NCI-H2081 treated with DMSO at 0.1 percent for 48 hours (cell line): ENCODE measurements at places on chromosomes 5 and 9.

- DNase-seq: no peak
These were observed 6.4 kb upstream of the ST6GALNAC6 start for GRCh38 chr9:127905788-127906191.

DNA sequence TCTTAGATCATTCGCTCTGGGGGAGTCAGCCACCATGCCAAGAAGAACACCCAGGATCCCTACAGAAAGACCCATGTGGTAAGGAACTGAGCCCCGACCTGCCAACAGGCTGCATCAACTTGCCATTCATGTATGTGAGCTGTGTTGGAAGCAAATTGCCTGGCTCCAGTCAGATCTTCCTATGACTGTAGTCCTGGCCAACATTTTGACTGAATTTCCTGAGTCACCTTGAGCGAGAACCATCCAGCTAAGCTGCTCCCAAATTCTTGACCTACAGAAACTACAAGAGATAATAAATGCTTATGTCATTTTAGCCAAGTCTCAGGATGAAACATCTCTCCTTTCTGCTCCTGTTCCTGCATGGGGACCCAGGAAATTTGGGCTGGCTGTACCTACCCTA, 40.0 kb upstream of the SLC44A1 start:
- no peak for DNase-seq

- DNase-seq: no peak
These were observed 350.2 kb downstream of the KIAA0825 start for GRCh38 chr5:94268226-94268625.

GRCh38 chr9:19465586-19466279, 56.9 kb downstream of the ACER2 start:
- no peak for DNase-seq

DNA sequence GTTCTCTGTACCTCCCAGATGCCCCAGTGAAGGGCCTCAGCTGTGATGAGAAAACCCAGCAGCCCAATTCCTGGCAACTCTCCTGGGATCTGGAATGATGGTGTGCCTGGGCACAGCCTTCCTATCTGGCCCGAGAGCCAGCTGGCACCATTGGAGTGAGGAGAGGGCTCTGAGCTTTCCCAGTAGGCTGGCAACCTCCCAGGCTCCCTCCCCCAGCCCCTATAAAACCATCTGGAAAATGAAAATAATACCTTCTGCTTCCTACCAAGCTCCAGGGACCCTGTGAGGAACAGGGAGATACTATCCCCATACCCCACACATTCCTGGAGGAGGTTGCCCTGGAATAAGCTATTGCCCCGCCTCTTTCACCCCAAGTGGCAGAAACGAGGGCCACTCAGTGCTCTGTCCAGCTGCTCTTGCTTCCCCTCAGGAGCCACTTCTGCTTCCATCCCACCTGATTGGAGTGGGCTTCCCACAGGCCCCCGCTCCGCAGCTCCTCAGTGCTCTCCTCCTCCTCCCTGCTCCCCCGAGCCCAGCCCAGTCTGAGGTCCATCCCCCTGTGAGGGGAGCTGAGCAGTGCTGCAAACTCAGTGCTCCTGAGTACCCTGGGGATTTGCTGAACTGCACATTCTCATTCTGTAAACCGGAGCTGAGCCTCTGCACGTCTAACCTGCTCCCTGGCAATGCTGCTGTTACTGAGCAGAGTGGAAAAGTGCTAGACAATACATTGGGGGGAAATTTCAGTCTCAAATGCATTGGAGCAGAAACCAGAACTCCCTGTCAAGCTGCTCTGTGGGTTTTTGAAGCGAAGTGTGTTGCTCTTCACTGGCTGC, 74.7 kb downstream of the THBS4 start:
- no peak for DNase-seq

DNA sequence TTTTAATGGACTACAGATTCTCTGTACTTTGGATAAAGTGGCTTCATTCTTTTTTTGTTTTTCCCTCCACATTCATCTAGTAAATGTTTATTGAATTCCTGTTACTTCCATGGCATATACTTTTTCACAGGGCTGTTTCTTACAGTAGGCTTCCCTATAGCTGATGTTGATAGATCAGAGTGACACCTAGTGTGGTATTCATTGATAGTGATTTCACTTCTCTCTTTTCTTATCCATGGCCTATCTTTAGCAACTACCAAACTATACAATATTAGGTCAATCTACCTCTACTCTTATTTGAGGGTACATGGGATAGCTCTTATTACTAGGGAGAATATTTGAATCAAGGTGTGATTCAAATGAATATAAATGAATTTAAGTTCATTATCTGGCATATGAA, 35.8 kb downstream of the FSD1L start:
- no peak for DNase-seq

DNA sequence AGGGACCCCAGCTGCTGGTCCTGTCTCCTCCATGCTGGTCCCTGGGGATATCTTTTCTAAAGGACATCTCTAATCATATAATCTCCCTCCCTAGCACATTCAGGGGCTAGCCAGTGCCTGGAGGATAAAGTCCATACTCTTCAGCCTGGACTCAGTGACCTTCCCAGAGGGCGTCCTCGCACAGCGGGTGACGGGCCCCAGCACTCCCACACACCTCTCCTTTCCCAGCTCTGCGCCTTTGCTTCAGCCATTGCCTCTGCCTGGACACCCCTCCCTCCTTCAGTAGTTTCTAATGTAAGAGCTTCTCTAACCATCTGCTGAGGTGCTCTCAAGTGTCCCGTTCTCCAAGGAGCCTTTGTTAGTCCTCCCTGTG, 15.2 kb upstream of the TNIP1 start:
- DNase-seq: no peak

DNA sequence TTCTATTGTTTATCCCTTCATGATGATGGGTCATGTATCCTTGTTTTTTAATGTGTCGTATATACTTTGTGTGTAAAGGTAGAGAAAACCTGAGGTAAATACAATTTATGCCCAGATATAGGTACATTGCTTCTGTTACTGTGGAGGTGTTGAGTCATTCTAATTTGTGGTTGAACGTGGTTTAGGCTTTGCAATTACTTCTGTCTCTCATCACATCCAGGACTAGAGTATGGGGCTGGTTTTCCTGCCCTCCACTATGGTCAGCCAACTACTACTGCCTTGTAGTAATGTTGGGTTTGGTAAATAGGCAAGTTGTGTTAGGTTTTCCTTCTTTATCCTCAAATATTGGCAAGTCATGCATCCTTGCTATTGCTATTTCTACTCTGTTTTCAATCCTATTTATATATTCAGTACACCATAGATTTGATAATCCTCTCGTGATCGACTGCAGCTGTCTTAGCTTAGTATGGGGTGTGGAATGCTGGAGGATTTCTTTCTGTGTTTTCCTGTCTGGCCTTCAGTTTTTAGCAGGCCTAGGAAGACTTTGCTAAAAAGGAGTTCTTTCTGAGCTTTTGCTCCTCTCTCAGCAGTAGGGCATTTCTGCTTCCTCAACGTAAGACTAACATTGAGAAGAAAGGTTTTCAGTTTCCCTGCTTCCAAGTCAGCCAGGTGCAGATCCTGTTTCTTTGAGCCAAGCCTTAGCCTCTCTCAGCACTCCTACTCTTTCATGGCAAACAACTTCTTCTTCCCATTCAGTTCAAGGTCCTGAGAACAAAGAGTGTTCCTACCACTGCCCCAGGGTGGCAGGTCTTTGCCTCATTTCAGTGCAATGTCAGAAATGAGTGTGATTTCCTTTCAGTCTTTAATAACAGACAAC, 844.4 kb upstream of the CDH18 start:
- no peak for DNase-seq

- DNase-seq: no peak
These were observed 84.5 kb downstream of the LMX1B start for GRCh38 chr9:126698251-126698650.

- no peak for DNase-seq
These were observed 107.4 kb downstream of the SVEP1 start for GRCh38 chr9:110472111-110472510.

DNA sequence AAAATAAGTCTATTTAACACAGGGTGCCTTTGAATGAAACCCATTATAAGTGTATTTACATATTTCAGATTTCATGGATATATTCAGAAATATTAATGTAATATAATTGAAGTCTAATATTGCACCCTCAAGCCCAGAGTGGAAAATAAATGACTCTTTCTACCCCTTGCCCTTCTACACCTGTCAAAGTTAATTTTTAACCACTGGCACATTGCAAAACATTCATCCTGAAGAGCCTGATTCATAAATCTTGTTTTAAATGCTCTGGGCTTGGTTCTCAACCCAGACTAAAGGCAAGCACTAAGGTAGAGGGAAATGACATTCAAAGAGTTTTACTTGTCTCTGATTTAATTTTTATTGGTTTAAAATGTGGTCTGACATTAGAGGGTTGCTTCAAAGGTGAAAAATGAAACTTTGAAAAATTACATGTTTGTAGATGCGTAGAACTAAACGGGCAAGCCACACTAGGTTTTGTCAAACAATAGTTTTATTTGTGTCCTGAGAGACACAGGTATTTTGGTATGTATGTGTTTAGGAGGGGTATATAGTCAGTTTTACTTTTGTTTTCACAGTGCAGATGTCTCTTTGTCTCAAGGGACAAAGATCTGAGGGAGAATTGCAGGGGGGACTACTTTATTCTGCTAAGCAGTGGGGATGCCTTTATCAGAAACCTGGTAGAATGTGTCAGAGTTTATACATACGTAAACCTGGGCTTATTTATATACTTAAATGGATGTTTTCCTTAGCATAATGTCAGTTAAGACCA, 69.7 kb downstream of the PIK3R1 start:
- no peak for DNase-seq

DNA sequence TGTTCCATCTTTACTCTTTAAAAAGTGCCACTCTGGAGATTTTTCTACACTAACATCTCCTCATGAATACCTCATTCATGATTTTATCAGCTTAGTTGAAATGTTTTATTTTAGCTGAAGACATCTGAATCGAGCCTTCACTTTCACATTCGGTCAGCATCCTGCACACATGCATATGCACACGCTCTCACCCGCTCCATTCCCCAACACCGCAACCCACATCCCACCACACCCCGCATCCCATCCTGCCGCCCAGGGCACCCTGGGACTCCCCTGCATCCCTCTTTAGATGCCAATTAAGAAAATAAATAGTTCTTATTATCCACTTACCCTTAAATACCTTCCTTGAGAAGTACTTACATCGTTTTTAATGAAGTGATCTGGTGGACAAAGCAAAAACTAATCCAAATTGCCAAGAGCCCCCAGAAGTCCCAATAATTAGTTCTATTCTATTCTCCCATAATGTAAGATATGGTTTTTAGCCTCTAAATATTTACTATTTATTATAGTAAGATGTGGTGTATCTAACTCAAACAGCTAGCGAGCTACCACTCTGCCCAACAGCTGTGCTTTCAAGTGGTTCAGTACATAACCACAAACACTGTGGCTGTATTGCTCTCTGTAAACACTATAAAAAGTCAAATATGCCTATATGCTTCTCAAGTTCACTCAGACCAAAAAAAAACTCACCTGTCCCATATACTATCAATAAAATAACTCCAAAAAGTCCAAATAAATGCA, 38.2 kb downstream of the GZMK start:
- no peak for DNase-seq

GRCh38 chr5:142317173-142317572, 7.6 kb downstream of the SPRY4 start:
- DNase-seq: no peak
